ENCODE measurements at places on chromosomes 6 and 20.

DNA sequence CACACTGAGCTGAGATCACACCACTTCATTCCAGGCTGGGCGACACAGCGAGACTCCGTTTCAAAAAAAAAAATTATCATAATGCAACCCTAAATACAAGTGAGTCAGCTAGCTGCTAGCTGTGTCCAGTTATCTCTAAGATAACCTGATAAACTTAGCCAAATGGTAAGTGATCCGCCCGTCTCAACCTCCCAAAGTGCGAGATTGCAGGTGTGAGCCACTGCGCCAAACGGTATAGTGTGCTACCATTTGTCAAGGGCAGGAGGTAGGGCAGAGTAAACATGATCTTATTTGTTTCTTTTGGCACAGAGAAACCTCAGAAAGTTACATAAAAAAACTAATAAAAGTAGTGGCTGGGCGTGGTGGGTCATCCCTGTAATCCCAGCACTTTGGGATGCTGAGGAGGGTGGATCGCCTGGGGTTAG is 4.7 kb upstream of the C6orf132 start:
- no peak for DNase-seq

DNA sequence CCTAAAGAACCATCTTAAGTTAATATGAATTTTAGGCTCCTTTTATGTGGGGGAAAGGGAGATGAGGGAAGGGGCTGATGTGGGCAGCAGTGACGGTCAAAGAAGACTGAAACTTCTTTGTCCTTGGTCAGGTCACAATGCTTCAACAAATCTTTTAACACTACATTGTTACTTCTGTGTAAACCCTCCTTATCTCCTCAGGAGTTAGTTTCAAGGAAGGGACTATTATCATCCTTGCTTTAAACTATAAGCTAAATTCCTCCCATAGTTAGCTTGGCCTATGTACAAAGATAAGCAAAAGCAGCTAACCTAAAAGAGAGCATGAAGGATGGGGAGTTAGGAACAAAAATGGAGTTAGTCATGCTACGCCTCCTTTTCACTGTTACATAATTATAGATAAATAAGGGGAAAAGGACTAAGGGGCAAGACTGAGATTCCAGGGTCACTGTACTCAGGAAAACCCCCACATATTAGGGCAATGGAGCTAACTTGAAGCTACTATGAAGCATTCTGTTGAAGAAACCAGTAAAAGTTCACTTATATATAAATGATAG is 172.7 kb upstream of the RUNX2 start:
- DNase-seq: no peak

DNA sequence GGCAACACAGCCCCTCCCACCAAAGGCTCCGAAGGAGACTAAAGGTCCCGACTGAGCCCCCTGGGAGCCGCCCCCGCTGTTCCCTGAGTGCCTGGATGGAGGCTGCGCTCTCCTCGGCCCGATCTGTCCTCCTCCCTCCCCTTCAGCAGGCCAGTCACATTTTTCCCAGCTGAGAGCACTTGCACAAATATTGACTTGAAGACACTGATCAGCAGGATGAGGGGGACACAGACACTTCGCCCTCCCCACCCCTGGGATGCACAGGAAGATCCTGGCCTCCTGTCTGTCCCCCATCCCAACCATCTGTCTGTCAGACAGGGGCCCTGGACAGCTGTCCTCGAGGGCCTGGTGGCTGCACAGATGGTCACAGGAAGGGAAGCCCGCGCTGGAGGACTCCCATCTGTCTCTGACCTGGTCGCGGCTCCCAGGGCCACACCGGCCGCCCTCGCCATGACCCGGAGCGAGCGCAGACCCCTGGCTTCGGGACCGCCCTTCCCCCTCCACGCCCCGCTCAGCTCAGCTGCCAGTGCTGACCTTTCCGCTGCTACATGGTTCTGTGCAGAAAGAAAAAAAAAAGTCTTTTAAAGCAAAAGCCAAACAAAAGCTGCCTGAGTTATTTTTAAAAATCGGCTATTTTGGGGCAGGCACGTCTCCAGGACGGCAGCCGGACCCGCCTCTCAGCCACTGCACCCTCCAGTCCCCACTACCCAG is 11.1 kb downstream of the LAMA5 start:
- no peak for DNase-seq

DNA sequence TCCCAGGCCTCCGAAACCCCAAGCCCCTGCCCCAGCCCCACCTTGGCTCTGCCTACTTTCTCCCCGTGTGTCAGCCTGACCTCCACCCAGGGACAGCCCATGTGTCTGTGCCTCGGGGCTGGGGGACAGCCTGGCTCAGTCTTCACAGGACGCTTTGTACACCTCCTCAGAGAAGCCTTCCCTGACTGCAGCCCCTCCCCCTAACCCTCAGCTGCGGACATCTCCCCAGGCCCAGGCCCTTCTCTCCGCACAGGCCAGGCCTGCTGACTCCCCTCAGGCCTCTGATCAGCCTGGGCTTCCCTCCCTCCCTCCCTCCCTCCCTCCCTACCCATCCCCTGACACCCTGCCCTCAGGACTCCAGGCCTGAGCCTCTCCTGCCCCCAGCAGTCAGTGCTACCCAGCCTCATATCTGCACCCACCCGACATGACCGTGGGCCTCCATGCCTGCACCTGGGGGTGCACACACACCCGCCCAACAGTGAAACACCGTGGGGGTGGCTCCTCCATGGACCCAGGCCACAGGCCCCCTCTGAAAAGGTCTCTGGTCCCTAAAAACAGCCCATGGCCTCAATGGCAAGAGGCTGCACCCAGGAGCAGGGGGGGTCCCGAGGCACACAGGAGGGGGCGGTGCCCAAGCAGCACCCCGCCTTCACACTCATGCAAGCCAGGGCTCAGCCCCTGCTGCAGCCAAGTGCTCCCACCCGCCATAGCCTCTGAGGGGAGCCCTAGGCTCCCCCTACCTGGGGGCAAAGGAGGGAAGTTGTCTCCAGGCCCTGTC is 12.9 kb downstream of the LAMA5 start:
- no peak for DNase-seq

DNA sequence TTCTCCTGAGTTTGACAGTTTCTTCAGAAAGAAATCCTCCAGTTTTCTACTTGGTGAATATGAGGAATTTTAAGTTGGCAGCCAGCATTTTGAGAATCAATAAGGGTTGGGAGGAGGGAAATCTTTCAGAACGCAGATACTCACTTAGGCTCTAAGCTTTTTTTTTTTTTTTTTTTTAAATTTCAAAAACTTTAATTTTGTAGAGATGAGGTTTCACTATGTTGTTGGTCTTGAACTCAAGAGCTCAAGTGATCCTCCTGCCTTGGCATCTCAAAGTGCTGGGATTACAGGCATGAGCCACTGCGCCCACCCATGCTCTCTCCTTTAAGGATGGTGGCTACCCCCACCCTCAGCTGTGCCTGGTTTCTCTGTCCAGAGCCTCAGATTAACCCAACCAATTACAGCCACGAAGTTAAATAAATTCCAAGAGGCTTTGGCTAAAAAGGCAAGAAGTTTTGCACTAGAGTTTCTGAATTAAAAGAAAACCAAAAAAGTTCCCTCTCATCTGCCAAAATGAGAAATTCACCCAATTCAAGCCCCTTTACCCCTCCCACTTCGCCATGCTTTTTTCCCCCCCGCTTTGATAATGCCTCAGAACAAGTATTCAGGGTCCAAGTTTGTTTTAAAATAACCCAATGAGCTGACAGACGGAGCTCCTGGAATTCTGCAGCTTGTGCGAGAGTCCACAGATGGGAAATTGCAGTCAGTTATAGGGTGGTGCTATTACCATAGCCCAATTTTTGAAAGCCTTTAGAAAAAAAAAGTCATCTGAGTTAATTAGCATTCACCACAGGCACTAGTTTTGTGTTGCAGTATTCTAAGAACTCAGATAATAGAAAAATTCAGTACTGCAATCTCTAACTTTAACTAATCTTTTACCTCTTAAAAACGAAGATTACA is 94.3 kb upstream of the BEND3 start:
- no peak for DNase-seq

DNA sequence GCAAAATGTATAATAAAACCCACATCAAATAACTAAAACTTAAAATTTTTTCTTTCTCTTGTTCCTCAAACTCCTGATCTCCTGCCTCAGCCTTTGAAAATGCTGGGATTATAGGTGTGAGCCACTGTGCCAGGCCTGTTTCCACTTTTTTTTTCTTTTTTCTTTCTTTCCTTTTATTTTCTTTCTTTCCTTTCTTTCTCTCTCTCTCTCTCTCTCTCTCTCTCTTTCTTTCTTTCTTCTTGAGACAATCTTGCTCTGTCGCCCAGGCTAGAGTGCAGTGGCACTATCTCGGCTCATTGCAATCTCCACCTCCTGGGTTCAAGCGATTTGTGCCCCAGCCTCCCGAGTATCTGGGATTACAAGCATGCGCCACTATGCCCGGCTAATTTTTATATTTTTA is 164.6 kb downstream of the OR2B2 start:
- no peak for DNase-seq

DNA sequence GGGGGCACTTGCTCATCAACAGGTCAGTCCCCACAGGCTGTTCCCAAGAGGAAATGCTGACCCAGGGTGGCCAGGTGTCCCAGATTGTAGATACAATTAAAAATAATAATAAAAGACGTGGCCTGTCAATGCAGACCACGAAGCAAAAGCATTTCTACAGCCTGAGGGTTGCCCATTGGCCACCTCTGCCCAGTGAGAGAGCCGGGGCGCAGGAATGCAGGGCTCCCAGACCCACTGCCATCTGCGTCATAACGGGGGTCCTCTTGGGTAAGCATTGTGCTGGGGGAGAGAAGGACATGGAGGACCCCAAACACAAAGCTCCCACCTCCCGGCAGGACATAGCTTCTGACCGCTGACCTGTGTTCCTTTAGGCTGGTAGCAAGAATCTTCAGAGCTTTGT is 22.9 kb upstream of the AFDN start:
- DNase-seq: no peak

DNA sequence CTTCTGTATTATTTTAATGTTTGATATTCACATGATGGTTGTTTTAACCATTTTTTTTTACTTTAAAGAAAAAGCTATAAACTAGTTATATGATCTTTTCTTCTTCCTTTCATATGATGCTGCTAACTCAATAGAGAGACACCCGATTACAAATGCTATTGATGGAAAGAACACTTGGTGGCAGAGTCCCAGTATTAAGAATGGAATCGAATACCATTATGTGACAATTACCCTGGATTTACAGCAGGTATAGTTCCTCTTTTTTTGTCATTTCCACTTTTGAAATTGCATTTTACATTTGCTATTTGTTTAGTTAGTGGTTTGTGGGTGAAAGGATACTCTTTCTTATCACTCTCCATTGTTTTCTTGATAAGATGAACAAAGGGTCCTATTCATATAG is 176.7 kb downstream of the LAMA2 start:
- DNase-seq: no peak

- DNase-seq: no peak
Measured at GRCh38 chr6:122563364-122564052, 46.7 kb upstream of the PKIB start.

- DNase-seq: peak; percentile 21
Measured at GRCh38 chr20:45487231-45487635, 17.7 kb downstream of the WFDC2 start.

- peak; percentile 31 for DNase-seq
Measured at GRCh38 chr6:150069706-150070105, 785 bp upstream of the ULBP3 start.

GRCh38 chr6:98644063-98644462 is 190.3 kb upstream of the POU3F2 start:
- no peak for DNase-seq

- peak; percentile 58 for DNase-seq
Measured at GRCh38 chr20:17969278-17969883, 563 bp downstream of the MGME1 start.

- no peak for DNase-seq
Measured at GRCh38 chr20:1160991-1161390, 23.8 kb downstream of the TMEM74B start.

- no peak for DNase-seq
Measured at GRCh38 chr6:14380901-14381828, 263.6 kb downstream of the CD83 start.

DNA sequence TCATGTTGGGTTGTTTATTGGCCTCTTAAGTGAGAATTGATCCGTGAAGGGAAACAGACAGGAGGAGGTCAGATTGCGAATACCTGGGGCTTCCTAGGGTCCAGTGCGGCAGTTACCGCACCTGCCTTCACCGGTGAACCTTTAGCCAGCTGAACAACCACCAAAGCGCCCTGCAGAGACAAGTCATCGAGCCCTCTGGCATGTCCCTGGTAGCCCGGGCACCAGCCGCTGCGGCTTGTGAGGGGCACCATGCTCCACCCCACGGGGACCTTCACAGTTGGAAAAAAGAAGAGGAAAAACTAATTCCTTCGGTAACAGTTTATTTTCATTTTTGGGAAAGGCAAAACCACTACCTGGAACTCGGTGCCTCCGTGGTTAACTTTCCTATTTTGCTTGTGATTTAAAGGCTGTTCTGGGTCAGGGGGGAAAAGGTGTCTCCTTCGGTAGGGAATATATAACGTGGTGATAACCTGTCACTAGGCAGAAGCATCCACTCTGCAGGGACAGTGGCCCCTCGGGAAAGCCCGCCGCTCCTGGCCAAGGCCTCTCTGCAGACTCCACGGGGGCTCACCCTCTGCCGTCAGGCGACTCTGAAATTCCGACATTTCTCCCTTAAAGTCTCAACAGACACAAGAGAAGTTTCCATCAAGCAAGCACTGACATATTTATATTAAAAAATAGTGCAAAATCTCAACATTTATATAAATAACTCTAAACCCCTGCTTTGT is 30.7 kb upstream of the ZBP1 start:
- no peak for DNase-seq

- DNase-seq: no peak
Measured at GRCh38 chr6:110976575-110976974, 5.3 kb upstream of the RPF2 start.

- no peak for DNase-seq
Measured at GRCh38 chr20:51543422-51543788, 886 bp upstream of the NFATC2 start.

DNA sequence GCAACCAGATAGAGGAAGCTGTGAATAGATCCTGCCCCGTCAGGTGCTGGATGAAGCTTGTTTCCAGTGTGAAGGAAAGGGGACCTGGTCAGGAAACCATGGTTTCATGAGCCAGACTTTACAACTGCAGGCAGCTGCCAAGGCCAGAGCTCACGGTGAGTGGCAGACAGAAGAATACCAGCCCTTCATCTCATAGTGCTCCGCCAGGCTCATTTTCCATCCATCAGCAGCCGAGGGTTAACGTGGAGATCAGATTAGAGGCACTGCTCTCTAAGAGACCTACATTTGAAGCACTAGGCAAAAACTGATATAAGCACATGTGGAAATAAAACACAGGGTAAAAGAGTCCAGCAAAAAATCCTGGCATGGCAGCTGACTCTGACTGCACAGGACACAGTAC is 172.4 kb downstream of the CD24 start:
- DNase-seq: no peak
